Uterus (tissue), 4 donors: ENCODE measurements at places on chromosomes 11 and 22. TPM values are rescaled to one million over a fixed set of nuclear protein-coding genes. Genes with fewer than 3 reads are reported as not detected.

Gene RNF121
- 42.8 TPM for total RNA-seq

Gene TREH
- total RNA-seq, result not detected

Gene ME3
- 47.5 TPM for total RNA-seq

Gene UPB1
- 2.7 TPM for total RNA-seq

Gene DDI1
- not detected for total RNA-seq

Gene GSTT2
- total RNA-seq, result not detected

Gene PUS3
- total RNA-seq, result 1.8 TPM

Gene SLC22A9
- not detected for total RNA-seq

GRCh38 chr22:38462960-38463784 is 4.7 kb upstream of the KDELR3 start:
- DNase-seq, result peak; percentile 27

DNA sequence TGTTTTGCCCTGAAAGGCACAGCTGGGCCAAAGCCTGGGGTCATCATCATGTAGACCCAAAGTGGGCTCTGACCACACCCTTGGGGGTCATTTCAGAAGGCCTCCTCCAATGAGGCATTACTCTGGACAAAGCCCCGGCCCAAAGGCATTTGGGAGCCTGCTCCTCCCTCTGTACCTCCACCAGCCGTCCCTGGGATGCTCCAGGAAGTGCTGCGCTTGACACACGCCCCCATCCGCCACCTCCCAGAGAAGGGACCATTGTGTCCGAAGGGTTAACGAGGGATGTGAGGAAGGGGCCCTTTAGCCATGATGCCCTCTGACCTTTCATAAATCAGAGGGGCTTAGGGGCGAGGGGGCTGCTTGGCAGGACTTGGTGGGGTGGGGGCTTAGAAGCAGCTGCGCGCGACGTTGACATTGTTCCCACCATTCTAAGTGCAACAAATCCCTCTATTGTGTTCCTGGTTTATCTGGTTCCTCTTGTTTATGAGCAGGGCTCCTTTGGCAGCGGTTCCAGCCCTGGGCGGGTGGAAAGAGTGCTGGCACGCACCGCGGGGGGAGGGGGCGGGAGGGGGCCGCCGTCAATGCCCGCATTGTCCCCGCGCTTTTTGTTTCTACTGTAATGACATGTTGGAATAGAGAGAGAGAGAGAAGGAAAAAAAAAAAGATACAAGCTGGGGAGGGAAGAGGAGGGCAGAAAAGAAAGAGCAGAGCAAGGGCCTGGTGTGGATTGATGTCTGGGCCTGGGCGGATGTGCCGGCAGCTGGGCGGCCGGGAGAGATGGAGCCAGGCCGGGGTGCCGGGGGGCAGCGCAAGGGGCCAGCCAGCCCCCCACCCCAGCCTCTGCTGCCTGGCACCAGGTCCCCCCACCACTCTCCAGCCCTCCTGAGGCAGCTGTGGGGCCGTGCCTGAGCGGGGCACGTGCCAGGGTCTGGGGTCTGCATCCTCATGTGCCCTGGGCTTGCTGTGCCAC is 32.1 kb upstream of the SOX10 start:
- no peak for DNase-seq

GRCh38 chr11:35742707-35743454 is 80.3 kb downstream of the TRIM44 start:
- no peak for DNase-seq

- no peak for DNase-seq
Observed at GRCh38 chr11:130308059-130308458, 6.7 kb downstream of the ZBTB44 start.

DNA sequence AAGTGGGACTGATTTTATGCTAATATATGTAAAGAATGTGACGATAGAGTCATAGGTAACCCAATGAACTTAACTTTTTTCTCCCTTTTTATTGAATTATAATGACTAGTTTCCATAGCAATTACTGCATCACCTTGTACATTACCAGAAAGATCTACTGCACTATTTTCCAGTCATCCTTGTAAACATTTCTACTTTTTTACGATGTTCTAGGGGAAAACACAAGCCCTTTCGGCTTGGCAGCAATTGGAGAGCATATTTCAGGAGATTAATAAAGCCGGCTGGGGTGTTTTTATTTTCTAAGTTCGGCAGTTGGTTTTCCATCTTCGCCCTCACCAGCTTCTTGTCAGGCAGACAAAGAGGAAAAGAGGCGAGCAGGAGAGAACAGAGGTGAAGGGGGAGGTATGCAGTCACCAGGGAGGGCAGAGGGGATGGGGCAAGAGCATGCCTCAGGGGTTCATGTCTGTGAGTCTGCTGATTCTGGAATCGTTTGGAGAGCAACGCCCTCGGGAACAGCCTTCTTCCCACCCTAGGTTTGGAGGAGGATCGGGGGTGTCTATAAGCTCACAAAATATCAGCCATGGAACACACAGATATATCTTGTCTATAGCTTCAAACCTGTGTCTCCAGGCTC is 476.4 kb downstream of the MIAT start:
- no peak for DNase-seq

- no peak for DNase-seq
Observed at GRCh38 chr11:109708184-109708583, 286.2 kb downstream of the C11orf87 start.

DNA sequence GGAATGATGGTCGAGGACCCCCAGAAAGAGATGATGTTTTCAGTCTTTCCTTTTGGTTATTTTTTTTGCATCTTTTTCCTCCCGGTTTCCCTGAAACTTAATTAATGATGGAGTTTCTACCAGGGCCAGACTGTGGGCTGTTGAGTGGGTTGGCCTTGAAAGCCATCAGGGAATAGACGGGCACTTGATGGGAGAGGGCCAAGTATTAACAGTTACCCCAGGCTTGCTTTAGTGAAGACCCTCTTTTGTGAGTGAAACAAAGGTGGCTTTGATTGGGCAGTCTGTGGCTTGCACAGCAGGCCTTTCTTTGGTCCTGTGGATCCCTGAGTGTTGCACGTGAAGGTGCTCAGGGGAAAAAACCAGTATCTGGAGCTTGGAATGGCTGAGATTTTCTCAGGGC is 56.9 kb downstream of the AMOTL1 start:
- DNase-seq, result no peak

DNA sequence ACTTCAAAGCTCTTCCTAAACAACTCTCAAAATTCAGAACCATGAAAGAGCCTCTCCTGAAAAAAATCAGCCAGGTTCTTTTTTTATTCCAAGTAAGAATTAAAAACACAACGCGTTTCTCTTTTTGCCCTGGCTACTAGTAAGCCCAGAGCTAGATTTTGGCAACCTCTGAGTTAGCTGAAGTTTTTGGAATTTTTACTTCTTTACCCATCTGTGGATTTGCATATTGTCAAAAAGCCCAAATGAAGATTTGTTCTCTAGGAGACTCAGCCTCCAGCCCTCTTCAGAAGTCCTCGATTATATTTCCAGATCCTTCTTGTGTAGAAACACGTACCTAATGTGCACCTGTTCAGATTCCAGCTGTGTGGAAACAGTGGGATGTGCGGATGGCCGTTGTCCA is 517.9 kb downstream of the TBC1D22A start:
- DNase-seq, result no peak

- no peak for DNase-seq
Observed at GRCh38 chr11:79960461-79960860, 519.6 kb upstream of the TENM4 start.

- DNase-seq, result no peak
Observed at GRCh38 chr11:30291331-30291730, 31.6 kb upstream of the ARL14EP start.

- DNase-seq, result no peak
Observed at GRCh38 chr11:69801513-69802335, 17.5 kb downstream of the FGF3 start.

DNA sequence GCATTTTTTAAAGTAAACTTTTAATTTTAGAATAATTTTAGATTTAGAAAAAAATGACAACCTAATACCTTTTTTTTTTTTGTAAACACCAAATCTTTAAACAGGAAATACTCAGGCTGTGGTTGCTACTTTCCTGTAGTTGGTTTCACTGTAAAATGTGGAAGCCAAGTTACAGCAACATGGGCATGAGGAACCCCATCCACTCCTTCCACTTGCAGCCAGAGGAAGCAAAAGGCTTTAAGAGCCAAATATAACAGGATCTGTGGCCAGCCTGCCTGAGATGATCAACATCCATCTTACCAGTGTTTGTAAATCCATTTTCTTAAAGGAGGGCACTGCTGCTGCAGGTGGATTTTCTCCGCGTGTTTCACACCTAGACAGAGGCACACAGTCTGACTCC is 66.2 kb downstream of the TNRC6B start:
- DNase-seq, result no peak

DNA sequence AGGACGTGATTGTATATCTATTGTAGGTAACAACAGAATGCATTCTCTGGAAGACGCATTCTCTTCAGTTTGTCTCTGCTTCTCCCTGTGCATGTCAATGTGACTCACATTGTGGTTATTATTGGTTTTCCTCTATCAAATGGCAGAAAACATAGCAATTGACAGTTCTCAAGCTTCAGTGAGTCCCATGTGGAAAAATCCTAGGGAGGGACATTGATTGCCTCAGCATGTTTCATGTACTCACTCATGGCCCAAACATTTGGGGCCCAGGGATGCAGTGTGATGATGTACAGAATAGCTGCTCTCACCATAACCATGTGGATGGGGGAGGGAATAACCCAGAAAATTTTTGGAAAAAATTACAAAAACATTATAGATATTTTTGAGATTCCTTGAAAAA is 9.3 kb upstream of the ARL14EP start:
- no peak for DNase-seq

GRCh38 chr22:49930596-49931412 is 12.4 kb downstream of the CRELD2 start:
- DNase-seq, result no peak

- DNase-seq, result no peak
Observed at GRCh38 chr22:26573026-26573662, 16.8 kb downstream of the TPST2 start.

- DNase-seq, result no peak
Observed at GRCh38 chr11:73034777-73035176, 107.3 kb downstream of the FCHSD2 start.

- no peak for DNase-seq
Observed at GRCh38 chr11:77172666-77172982, 44.6 kb downstream of the MYO7A start.

GRCh38 chr22:37932821-37933578 is 20.4 kb downstream of the C22orf23 start:
- DNase-seq, result peak; percentile 55

- DNase-seq, result no peak
Observed at GRCh38 chr22:27397036-27397953, 404.3 kb downstream of the MN1 start.

DNA sequence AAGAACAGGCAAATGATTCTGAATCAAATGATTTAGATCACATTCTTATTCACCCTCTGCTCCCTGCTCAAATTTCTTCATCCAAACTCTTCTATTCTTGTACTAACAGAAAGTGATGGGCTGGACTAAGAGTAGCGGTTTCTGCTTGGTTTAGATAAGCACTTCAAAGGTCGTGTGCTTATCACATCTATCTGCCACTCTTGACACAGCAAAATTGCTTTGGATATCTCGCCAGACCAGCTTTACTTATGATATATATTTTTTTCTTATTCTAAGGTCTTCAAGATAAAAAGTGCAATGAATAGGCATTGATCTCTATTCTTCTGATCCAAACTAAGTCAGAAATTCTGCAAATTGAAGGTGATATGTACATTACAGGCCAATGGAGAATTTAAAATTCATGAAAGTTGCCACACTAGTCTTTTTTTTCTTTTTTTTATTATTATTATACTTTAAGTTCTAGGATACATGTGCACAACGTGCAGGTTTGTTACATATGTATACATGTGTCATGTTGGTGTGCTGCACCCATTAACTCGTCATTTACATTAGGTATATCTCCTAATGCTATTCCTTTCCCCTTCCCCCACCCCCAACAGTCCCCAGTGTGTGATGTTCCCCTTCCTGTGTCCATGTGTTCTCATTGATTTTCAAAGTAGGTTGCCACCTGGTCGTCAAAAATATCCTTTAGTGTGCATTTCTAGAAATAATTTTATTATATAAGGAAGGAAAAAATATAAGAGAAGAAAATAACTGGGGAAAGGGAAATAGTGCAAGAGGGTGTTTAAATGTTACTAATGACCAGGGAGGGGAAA is 1941.0 kb upstream of the RAG2 start:
- DNase-seq, result no peak

- no peak for DNase-seq
Observed at GRCh38 chr11:86639137-86639536, 33.3 kb downstream of the ME3 start.

DNA sequence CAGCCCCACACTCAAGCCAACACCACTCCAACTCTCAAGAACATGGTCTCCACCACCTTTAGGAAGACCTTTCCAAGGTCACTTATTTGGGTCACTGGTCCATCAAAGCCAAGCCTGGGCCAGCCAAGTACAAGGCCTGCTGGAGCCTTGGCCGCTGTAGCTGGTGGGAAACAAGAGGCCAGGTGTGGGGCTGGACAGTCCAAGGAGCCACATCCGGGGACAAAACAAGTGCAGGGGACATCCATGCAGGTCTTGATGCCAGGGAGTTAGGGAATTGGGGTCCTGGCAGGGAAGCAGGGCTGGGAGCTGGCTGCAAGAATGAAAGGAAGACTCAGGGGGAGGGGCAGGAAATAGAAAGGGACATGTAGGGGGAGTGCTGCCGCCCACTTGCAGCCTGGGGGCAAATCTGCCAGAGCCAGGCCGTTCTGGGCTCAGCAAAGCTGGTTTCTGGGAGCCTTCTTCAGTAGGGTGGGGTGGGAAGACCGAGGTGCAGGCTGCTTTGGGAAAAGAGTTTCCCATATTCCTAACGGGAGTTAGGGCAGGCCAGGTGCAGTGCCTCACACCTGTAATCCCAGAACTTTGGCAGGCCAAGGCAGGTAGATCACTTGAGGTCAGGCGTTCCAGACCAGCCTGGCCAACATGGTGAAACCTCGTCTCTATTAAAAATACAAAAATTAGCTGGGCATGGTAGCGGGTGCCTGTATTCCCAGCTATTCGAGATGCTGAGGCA is 69.5 kb upstream of the ATXN10 start:
- no peak for DNase-seq

DNA sequence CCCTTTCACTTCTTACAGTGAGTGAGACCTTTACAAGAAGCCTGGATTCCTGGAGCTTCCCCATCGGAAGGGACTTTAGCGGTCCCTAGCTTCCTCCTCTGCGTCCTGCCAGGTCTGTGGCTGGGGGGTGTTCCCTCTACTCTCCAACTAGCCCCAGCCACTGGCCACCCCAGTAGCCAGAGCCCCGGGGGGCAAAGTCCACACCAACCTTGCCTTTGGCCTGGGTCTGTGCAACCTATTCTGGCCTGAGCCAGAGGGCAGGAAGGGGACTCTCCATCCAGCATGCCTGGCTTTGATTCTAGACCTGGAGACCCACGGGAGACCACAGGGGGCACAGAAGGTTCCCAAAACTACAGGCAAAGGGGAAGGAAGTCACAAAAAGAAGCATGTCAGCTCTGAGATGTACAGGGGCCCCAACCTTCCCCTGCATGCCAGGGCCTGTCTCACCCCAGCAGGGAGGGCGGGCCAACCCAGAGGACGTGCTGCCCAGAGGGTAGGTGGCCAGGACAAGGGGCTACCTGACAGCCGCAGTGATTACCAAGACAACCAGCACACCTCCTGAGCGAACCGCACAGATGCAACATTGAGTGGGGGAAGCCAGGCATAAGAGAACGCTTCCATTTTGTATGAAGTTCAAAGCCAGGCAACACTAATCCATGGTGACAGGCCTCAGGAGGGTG is 52.4 kb downstream of the DSCAML1 start:
- DNase-seq, result no peak

GRCh38 chr11:122665861-122666260 is 10.3 kb downstream of the UBASH3B start:
- DNase-seq, result no peak

GRCh38 chr11:119427279-119427678 is 4.3 kb upstream of the THY1 start:
- DNase-seq, result no peak
